ENCODE measurements at places on chromosomes 3 and 15. TPM values are rescaled to one million over a fixed set of nuclear protein-coding genes. Genes with fewer than 3 reads are reported as not detected.

CPN2 gene
- polyA plus RNA-seq = not detected

TGFBR2 gene
- 77.4 TPM for polyA plus RNA-seq

MAPK6 gene
- 12.3 TPM for polyA plus RNA-seq

RPL14 gene
- polyA plus RNA-seq = 750 TPM

CLDN11 gene
- polyA plus RNA-seq = 0.26 TPM

ARL14 gene
- 0.43 TPM for polyA plus RNA-seq

TUSC7 gene
- polyA plus RNA-seq = not detected

SLCO2A1 gene
- not detected for polyA plus RNA-seq

MYLK gene
- 0.49 TPM for polyA plus RNA-seq

CCNDBP1 gene
- 127 TPM for polyA plus RNA-seq

IL12A gene
- polyA plus RNA-seq = 11.4 TPM

EFCC1 gene
- polyA plus RNA-seq = not detected

GOLGA8G gene
- polyA plus RNA-seq = not detected

NRG4 gene
- not detected for polyA plus RNA-seq
